ENCODE measurements at places on chromosomes 12 and 14.
A peak's percentile ranks its signal among the peaks of the same experiment; 100 is the strongest.

DNA sequence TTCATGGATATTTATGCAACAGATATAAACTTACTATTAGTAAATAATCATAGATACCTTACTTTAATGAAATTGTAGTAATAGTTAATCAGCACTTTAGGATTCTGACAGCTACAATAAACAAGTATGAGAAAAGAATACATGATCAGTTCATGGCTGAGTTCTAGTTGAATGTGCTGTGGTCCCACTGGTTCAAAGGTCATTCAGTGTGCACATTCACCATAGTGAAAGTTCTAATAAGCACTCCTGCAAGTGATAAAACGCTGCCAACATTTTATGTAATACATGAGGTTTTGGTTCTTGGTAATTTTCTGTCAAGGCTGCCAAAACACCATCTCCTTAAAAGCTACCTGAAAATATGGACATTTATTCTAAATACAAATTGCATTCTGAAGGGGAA, 92.6 kb downstream of the NUMB start:
- DNase-seq: no peak

DNA sequence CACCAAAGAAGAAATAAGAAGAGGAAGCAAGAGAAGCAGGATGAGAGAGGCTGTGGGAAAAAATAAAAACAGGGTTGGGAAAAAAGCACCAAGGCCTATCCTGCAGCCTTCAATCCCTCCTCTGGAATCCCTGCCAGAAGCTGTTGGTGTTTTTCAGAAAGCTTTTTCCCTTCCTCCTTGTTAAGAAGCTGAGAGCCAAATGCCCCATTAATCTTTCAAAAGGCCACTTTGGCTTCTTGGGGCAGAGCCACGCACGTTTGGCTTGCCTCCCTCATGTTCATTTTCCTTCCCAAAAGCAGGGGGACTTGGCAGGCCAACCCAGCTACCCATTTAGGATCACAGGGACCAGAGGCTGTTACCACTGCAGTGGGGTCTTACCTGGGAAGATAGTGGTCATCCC, 365.3 kb downstream of the NUAK1 start:
- DNase-seq: no peak

DNA sequence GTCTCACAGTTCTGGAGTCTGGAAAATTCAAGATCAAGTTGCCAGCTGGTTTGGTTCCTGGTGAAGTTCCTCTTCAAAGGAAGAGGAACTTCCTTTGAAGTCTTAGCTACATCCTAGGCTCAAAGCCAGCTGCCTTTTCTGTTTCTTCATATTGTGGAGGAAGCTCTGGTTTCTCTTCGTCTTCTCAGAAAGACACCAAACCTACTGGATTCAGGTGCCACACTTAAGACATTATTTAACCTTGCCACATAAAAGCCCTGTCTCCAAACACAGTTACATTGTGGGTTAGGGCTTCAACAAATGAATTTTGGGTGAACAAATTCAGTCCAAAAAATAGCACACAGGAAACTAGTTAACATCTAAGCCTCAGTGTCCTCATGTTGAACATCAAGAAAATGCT, 1019.8 kb downstream of the GALC start:
- no peak for DNase-seq

DNA sequence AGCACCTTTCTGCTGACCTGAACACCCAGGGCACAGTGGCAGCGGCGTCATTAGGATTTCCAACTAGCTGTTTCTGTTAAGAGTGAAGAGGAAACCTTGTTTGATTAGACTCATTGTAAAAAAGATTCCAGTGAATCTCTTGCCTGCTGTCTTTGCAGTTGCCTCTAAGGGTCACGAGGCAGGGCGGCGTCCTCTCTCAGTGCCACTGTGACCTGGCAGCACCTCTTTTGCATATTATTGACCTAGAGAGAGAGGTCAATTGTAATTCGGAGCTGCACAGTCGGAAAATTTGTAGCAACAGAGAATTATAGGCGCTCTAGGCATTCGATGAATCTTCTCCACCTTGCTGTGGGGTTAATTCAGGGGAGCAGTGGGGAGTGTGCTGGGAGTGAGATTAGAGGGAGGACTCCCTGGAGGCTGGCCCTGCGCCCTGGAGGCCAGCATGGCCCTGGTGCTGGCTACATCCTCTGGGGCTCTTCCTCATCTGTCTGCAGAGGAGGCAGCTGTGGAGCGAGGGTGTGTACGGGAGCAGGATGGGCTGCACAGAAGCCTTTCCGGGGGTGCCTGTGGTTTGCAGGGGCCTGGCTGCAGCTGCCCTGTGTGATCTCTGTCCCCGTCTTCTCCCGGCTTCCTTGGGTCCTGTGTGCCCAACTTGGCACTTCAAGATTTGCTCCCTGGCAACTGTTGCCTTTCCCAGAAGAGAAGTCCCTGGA, 14.3 kb downstream of the PACS2 start:
- DNase-seq: no peak

GRCh38 chr12:72717036-72717435, 444.9 kb downstream of the TRHDE start:
- no peak for DNase-seq

GRCh38 chr14:71004481-71004880, 97.2 kb downstream of the PCNX1 start:
- DNase-seq: no peak

DNA sequence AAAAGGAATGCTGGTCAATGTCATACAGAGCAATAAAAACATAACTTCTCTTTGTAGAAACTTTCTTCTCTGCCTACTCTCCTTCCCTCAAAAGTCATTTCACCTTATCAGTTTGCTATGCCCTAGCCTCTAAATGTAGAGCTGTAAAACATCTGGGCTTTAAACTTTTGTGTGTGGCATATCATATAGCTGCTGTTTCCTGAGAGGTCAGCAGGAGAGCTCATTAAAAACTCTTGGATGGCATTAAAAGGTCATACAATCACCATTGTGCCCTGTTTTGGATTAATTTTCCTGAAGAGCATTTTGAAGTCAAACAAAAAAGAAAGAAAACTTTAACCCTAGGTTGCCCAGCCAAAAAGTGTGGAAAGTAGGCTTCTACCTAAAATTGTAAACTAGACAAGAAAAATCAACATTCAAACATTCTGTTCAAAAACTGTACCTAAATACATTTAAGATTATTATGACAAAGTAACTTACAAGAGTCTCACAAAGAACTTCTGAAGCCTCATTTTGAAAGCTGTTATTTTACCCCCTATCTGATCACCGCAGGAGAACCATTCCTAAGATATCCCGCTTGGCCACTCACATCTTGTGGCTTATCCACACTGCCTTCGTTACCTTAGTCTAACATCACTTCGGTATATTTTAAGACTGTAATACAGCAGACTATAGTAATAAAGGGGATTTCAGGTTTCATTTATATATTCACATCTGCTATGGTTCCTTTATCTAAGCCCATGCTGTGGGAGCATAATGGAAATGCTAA, 38.1 kb downstream of the TXNDC16 start:
- no peak for DNase-seq

- DNase-seq: no peak
Measured at GRCh38 chr12:105454688-105455087, 124.2 kb downstream of the C12orf75 start.

DNA sequence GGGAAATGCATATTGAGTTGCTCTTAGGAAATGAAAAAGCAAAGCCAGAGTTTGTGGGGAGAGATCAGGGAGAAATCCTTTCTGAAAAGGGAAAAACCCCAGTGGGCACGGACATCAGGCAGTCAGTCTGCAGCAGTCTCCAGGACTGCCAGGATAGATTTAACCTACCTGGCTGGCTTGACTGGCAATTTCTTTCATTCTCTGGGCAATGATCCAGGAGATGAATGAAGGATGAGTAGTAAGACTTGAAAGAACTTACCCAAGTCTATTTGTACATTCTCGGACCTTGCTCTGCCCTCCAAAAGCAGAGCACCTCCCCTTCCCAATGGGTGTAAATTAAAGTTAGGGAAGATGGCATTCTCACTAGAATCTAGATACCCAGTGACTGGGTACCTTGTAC, 42.9 kb downstream of the CMAS start:
- DNase-seq: no peak

- DNase-seq: no peak
Measured at GRCh38 chr14:73287071-73287470, 49.8 kb downstream of the PAPLN start.

DNA sequence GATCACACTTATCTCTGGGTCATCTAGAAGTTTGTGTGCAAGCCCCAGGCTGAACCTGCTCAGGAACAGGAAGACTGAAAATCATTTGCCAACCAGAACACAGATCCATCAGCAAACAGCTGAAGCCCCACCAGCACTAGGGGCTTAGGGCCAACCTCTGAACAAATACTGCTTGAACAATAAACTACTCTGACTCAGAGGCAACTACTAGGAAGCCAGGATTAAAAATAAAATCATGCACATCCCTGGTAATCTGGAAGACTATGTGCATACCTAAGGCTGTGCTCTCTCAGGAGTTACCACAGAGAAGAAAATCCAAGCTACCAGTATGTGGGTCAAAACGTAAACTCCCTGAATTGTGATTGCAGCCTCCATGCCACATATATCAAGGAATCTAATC, 15.9 kb downstream of the GALNT8 start:
- DNase-seq: no peak

DNA sequence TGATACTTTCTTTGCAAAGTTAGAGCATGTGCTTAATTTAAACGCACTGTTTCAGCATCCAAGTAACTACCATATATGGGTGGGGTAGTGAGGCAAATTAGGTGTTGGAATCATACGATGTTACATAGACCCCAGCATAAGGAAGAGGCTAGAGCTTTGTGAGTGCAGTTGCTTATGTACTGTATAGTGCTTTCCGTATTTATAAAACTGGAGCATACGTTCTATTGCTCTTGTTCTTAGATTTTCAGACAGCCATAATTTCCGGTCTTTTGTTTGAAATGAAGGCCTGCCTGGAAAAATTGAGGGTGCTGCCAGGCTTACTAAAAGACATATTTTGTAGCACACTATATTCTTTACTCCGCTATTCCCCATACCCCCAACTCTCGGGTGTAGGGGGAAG, 335.7 kb downstream of the FOXG1 start:
- no peak for DNase-seq

- no peak for DNase-seq
Measured at GRCh38 chr12:25979059-25979458, 20.6 kb downstream of the RASSF8 start.

- no peak for DNase-seq
Measured at GRCh38 chr14:104217486-104218360, 79.3 kb downstream of the KIF26A start.

GRCh38 chr12:62744551-62744950, 190.4 kb downstream of the PPM1H start:
- DNase-seq: no peak

DNA sequence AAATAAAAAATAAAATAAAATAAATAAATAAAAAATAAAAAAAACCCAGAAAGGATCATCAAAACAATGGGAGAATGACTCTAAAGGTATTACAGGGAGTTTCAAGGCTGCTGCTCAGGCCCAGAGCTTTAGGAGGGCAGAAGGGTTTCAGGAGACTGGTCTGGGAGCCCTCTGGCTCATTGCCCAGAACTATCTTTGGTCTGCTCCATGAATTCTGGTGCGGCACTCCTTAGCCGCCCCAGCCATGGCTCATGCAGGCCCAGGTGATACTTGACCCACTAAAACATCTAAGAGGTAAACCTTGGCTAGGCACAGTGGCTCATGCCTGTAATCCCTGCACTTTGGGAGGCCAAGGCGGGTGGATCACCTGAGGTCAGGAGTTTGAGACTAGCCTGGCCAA, 14.7 kb upstream of the TMED10 start:
- DNase-seq: no peak

DNA sequence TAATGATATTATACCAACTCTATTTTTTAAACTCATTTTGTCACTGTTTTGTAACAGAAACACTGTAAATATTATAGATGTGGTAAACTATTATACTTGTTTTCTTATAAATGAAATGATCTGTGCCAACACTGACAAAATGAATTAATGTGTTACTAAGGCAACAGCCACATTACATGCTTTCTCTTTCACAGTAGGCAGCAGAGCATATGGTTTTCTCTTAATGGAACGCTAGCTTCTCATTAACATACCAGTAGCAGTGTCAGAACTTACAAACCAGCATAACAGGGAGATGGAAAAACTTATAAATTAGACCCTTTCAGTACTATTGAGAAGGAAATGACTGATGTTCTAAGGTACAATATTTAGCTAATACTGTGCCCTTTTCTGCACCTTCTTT, 398.8 kb downstream of the PRKD1 start:
- no peak for DNase-seq

GRCh38 chr14:21703357-21704326, 30.0 kb upstream of the OR4E1 start:
- no peak for DNase-seq

- DNase-seq: no peak
Measured at GRCh38 chr14:89486961-89487360, 69.9 kb upstream of the FOXN3 start.

- DNase-seq: no peak
Measured at GRCh38 chr14:75896341-75896740, 85.5 kb downstream of the TGFB3 start.

DNA sequence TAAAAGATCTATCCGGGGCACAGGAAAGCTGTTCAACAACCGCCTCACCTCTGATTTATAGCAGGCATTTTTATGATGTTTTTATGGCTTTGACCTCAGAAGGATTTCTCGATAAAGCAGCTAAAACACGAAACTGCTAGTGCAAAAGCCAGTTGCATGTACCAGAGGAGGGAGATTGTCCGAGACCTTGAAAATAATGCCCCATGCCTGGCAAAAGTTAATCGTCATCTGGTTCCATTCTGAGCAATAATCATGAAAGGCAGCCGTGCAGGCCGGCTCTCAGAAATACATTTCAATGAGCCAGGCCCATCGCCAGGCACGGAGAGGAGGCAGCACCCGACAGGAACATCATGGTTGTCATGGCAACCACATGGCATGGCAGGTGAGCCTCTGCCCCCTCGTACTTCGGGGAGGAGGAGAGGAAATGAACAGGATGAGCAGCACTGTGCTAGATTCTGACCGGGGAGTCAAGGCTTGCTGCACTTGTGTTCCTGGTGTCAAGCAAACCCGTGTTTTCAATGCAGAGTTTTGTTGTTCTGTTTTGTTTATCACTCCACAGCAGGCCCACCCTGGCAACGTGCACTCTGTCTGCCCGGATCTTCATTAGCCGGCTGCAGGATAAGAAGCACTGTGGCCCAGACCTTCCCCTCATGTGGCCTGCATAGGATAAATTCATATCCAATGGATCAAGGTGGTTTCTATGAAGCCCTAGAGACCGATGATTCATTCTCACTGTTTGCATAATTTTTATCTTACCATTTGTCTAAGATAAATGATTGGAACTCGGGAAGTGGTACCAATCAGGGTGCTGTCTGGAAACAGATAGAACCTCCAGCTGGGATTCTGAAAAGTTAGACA, 160.2 kb downstream of the RIMBP2 start:
- peak; percentile 94 for DNase-seq

- DNase-seq: peak; percentile 12
Measured at GRCh38 chr14:81276073-81277069, 55.6 kb upstream of the GTF2A1 start.

GRCh38 chr12:13075118-13075480, 28.4 kb downstream of the GSG1 start:
- no peak for DNase-seq

- no peak for DNase-seq
Measured at GRCh38 chr12:51448618-51449256, 24.1 kb downstream of the SLC4A8 start.

Measured in SK-N-DZ (cell line).